Activated CD8-positive, alpha-beta memory T cell treated with anti-CD3 and anti-CD28 coated beads for 1 hour (primary cell): ENCODE measurements at places on chromosomes 3 and 15.
A peak's percentile ranks its signal among the peaks of the same experiment; 100 is the strongest.

DNA sequence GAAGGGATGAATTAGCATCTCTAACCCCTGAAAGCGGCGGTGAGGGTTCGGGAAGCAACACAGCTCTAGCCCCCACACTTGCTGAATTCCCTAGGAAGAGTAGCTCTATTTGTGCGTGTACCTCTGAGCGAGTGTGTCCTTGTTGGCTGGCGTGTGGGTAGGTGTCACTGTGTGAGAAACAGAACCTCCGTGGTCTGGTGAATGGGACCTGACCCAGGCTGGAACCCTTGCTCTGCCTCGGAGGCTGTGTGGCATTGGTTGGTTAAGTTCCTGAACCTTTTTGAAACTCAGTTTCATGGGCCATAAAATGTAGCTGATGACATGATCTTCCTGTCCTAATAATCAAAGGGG is 414 bp upstream of the TMEM115 start:
- DNase-seq: no peak

GRCh38 chr3:23877329-23877980 is 39.3 kb downstream of the NKIRAS1 start:
- no peak for DNase-seq

DNA sequence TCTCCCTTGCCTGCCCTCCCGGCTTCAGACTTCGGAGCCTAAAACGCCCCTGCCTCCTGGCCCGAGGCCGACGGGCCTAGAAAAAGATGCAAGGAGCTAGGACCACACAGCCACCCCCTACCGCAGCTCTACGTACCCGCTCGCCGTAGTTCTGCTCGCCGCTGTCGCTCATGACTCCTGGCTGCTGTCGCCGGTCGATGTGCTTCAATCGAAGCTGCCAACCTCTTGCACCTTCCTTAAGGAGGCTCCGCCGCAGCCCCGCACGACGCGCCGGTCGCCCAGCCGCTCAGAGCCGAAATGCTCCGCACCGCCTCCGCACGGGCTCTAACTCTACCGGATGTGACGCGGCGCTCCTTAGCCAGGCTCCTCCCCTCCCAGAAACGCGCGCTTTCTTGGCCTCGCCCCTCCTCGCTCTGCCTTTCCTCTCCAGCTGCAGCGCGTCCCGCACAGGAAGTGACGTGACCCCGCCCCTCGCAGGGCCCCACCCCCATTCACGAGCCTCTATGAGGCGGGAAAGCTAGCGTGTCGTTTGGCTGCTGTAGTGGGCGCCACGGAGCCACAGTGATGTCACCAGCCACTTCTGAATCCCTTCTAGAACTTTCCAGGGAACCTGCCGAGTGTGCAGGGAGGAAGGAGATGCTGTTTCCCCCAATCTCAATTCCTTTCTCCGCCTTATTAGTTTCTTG is at the start of gene TRA2B:
Gene TRA2B, minus strand, starts transcription at position 326 of the 686 bp plus-strand sequence. Its CDS starts 154 bp downstream, at position 172.
- peak; percentile 96 for DNase-seq

DNA sequence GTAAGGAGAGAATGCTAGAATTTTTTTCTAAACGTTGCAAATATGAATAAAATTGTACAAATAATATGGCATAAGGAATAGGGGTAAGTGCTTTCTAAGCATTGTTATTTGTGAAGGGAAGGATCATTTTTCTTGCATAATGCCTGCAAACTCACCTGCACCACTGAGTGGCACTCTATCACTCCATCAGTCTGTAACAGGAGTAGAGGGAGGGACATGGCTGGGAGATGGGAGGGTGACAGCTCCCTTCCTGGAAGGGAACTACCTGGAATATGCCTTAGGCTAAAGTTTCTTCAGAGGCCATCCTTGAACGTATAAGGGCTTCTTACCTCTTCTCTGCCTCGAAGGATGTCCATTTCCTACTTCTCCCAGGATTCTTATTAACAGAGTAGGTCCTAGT is 3.0 kb downstream of the NAALADL2 start:
- DNase-seq: no peak

GRCh38 chr3:7669641-7670040 is 808.7 kb downstream of the GRM7 start:
- DNase-seq: no peak

DNA sequence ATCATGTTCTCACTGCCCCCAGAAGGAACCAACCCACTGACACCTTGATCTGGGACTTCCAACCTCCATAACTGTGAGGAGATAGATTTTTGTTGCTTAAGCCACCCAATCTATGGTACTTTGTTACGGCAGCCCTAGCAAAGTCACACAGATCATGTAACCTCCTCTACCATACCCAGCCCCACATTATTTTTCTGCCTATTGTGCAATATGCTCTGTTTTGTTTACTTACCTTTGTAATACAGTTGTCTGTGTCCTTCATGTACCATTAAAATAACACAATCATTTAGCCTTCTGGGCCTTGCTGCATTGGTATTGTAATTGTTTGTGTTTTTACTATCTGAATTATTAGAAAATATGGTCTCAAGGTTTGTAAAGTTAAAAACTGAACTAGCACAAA is 16.1 kb downstream of the NDN start:
- no peak for DNase-seq

DNA sequence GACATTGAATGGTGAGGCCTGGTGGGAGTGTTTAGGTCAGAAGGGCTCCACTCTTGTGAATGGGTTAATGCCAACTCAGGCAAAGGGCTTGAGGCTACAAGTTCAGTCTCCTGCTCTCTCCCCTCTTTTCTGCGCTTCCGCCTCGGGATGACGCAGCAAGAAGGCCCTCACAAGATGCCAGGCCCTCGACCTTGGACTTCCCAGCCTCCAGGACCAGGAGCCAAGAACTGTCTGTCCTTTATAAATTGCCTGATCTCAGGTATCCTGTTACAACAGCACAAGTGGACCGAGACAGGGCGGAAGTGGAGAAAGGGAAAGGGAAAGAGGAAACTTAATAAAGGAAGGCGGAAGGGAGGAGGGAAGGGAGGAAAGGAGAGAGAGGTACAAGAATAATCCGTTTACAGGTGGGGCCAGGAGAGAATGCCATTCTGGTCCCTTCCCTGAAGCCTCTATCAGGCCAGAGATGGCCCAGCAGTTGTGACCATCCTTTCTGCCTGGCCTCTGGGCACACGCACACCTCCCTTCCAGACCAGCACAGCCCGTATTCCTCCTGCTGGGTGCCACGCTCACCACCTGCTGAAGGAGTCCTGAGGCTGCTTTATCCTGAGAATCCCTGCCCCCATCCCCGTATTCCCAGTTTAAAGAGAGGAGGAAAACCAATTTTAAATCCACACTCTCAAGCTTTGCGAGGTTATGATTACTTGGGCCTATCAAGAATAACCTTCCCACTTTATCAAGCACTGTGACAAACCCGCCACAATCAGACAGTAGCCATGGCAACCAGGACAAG is 64.2 kb downstream of the OXNAD1 start:
- DNase-seq: no peak

- no peak for DNase-seq
Observed at GRCh38 chr3:57949785-57950615, 58.2 kb upstream of the FLNB start.

- DNase-seq: no peak
Observed at GRCh38 chr3:37174532-37175126, at the start of gene LRRFIP2. Gene LRRFIP2, minus strand, starts transcription at chr3:37174582. Its CDS starts 25,599 bp downstream, at chr3:37148983.

DNA sequence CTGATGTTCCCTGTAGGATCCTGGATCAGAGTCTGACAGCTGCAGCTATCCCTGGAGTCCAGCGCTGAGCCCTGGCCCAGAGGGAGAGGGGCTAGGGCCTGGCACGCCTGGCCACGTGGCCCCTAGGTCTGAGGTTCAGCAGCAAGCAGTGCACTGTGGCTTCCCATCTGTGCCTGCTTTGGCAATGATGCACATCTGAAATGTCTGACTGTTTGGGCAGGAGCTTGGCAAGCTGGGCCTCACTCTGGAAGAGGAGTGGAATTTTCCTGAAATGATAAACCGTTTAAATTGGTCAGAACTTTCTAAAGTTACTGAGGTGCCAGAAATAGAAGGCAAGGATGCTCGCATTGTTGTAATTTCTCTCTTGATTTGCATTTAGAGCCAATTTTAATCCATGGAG is 48.8 kb upstream of the MRPS22 start:
- no peak for DNase-seq

- no peak for DNase-seq
Observed at GRCh38 chr3:119357190-119357589, 63.0 kb downstream of the ARHGAP31 start.

DNA sequence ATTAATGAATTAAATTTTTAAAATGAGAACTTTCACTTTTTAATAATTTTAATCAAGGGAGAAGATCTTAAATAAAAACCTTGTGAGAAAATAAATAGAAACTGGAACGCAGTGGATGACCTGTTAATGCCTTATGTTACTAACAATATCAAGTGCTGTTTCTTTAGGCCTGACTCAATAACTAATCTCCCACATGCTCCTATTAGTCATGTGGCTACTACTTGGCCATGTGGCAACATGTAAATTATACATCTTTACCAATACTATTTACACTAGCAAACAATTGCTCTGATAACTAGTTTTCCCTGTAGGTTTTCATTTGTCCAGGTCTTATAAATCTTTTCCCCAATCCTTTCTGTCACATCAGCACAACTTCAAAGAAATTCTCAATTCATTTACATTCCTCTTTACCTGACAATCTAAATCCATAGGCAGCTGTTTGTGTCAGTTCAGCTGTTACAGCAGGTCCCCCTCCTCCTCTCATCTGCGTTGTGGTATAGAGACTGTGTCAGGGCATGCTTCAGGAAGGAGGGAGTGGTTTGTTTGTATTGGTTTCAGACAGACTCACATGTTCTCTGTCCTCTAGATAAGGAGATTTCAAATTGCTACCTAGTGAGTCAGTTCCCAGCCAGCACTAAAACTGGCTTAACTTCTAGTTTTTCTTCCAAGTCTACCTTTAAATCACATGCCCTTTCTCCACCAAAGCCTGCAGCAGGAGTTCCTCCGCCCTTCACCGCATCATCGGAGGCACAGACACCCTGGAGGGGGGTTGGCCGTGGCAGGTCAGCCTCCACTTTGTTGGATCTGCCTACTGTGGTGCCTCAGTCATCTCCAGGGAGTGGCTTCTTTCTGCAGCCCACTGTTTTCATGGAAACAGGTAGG is 11.3 kb upstream of the C3orf52 start:
- DNase-seq: no peak

DNA sequence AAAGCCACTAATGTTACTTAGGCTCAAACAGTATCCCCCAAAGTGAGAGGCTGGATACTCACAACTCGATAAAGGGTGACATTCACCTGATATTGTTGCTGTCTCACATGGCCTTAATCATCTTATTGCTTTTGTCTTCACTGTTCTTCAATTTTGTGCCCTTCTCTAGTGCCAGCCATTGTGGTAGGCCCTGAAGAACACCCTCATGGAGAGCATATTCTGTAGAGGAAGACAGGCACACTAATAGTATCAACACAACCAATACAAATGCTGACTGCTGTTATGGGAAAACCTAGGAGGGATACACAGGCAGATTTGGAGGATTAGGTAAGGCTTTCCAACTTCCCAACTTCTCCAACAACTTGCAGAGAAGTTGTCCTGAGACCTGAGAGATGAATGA is 4.1 kb upstream of the BLM start:
- no peak for DNase-seq

- DNase-seq: no peak
Observed at GRCh38 chr3:167895684-167896083, 160.2 kb downstream of the SERPINI1 start.

- no peak for DNase-seq
Observed at GRCh38 chr3:123379041-123379830, 69.7 kb downstream of the ADCY5 start.

DNA sequence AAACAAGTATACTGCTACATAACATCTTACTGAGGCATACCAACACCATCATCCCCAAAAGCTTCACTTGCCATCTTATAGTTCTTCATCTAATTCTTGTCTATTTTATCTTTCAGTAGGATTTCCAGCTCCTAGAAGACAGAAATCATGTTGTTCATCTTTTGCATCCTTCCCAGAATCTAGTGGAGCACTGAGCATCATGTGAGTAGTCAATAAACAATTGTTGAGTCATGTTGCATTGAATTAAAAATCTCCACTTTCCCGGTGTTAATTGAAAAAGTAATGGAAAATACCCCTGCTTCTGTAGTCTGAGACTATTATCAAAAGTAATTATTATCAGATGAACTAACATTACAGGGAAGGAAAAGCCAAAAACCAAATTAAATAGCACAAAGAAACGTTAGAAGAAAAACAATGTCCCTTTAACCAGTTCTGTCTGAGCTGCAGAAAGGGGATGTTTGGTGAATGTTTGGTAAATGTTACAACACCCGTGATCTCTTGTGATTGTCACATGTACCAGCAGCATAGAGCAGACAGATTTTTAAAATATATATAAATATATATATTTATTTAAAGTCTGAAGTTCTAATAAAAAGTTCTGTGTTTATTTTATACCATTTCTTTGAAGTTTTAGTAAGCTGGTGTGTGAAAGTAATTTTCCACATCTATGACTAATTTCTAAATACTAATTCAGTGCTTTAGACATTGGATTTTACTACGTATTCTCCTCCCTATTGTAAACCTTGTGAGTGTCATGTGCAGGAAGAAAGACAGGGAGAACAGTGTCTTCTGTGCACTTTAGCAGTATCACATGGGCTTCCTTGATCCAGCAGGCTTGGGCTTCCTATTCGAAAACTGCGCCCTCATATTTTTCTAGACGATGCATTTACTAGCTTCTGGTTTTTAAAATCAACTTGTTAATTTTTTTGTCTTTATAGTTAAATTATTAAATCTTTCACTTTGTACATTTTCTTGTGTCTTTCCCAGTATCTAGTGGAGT is 85.6 kb downstream of the RAP2B start:
- DNase-seq: no peak

GRCh38 chr3:48859206-48859605 is 11.5 kb upstream of the PRKAR2A start:
- DNase-seq: no peak

- DNase-seq: no peak
Observed at GRCh38 chr3:181711325-181712135, at the start of gene SOX2. Gene SOX2, plus strand, starts transcription at chr3:181711925. Its CDS starts 436 bp downstream, at chr3:181712361.

DNA sequence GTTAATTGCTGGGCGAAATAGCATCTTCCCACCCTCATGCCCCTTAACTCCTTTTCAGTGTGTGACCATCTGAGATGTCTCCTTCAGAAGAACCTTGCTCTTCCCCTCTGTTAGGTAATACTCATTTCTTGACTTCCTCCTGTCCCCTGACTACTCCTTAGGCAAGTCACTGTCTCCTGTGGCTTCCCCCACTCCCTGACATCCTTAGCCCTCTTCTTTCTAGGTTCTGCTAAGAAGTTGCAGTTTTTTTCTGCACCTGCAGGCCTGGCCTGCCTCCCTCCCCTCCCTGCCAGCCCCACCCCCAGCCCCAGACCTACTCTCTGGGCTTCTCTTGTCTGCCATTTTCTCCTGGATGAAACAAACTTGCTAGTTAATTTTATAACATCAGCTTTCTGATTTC is 15.2 kb upstream of the EID1 start:
- DNase-seq: no peak

- DNase-seq: no peak
Observed at GRCh38 chr15:51505251-51505650, 117.3 kb downstream of the DMXL2 start.
